ENCODE measurements at places on chromosomes 6 and 20. TPM values are rescaled to one million over a fixed set of nuclear protein-coding genes. Genes with fewer than 3 reads are reported as not detected.

The TFAP2A gene
- total RNA-seq = 0.12 TPM

The PI16 gene
- 0.35 TPM for total RNA-seq

The C20orf141 gene
- total RNA-seq = 0.47 TPM

The BHLHE23 gene
- not detected for total RNA-seq

The HIVEP2 gene
- 5.6 TPM for total RNA-seq

The TMEM244 gene
- not detected for total RNA-seq

The EGFL8 gene
- total RNA-seq = 1.6 TPM

The MUC21 gene
- total RNA-seq = not detected

The CDH26 gene
- total RNA-seq = not detected

The GRM1 gene
- not detected for total RNA-seq

The GHRH gene
- total RNA-seq = not detected

The C4A gene
- total RNA-seq = 6.9 TPM

The CTAGE9 gene
- total RNA-seq = not detected

The FNDC1 gene
- 0.17 TPM for total RNA-seq

The MLIP gene
- total RNA-seq = 1.3 TPM

The ADGRF5 gene
- total RNA-seq = 3.0 TPM

The ULBP1 gene
- 2.1 TPM for total RNA-seq

The TMX4 gene
- total RNA-seq = 16.1 TPM

The RNASET2 gene
- 24.5 TPM for total RNA-seq

The AKIRIN2 gene
- 13.2 TPM for total RNA-seq

The NR2E1 gene
- total RNA-seq = not detected

The MYBL2 gene
- total RNA-seq = 2.6 TPM

The NINL gene
- total RNA-seq = 6.0 TPM

The CGA gene
- total RNA-seq = not detected

The DEFB115 gene
- not detected for total RNA-seq

The PPP1R3G gene
- total RNA-seq = 4.0 TPM

The PRKN gene
- 1.8 TPM for total RNA-seq

The TRIM38 gene
- 14.0 TPM for total RNA-seq

The SASH1 gene
- total RNA-seq = 33.9 TPM

The COL20A1 gene
- not detected for total RNA-seq

The STX7 gene
- 30.4 TPM for total RNA-seq

The HSPA1L gene
- total RNA-seq = 0.12 TPM

The FERMT1 gene
- total RNA-seq = 3.7 TPM

The VAPB gene
- total RNA-seq = 9.9 TPM

The FAM50B gene
- total RNA-seq = 7.5 TPM
